ENCODE measurements at places on chromosomes 11 and 22.

DNA sequence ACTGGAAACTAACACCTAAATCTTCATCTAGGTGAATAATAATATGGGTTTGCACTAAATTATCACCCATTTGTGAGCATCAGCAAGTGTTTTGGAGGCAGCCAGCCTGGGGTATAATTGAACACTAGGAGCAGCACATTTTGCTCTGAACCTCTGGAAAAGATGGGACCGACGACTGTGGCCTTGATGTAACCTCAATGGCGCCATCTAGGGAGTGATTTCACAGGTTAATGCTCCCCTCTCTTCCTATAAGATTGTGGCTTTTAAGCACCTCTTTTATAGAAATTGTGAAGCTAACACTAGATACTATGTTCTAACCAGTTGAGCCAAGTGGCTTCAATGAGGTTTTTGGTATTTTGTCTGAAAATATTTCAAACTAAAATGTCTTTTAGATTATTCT is 203.7 kb downstream of the NELL1 start:
- peak; percentile 82 for DNase-seq

- DNase-seq, result no peak
These were observed 1053.8 kb downstream of the TBC1D22A start for GRCh38 chr22:47816121-47816862.

DNA sequence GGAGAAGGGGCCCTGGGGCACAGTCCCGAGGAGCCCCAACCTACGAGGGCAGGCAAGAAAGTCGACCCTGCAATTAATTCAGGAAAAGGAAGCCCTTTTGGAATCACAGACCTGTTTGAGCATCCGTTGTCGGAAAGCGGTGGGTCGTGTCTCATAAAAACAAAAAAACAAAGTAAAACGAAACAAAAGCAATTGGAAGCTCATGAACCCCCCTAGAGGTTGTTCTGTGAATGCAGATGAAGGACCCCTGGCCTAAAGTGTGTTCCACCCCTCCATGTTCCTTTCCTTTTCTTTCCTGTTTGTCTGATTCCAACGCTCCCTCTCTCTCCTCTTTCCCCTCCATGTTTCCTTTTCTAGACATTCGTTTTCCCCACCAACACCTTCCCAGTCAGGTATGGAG is 203.7 kb downstream of the GRIK4 start:
- DNase-seq, result no peak

DNA sequence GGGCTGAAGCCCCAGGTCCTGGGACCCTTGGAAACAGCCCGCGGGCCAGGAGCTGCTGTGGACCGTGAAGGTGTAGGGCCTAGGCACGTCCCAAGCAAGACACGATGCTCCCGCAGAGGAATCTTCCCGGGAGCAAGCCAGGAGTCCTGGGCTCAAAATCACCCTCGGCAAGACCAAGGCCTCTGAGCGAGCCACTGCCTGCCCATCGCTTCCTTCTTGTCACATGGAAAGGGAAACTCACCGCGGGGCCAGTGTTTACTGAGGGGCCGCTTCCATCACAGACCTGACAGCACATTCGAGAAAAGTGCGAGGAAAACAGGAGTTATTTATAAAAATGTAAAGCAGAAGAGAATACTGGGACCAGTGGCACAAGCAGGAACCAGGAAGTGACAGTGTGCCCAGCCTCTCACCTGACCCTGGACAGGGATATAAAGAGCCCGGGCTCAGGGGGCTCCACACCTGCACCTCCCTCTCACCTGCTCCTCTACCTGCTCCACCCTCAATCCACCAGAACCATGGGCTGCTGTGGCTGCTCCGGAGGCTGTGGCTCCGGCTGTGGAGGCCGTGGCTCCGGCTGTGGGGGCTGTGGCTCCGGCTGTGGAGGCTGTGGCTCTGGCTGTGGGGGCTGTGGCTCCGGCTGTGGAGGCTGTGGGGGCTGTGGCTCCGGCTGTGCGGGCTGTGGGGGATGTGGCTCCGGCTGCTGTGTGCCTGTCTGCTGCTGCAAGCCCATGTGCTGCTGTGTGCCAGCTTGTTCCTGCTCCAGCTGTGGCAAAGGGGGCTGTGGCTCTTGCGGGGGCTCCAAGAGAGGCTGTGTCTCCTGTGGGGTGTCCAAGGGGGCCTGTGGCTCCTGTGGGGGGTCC is at the start of gene KRTAP5-5:
TSS of gene KRTAP5-5 (plus strand) at position 450 of the 860 bp plus-strand sequence. CDS start at position 516, 66 bp downstream.
- no peak for DNase-seq

DNA sequence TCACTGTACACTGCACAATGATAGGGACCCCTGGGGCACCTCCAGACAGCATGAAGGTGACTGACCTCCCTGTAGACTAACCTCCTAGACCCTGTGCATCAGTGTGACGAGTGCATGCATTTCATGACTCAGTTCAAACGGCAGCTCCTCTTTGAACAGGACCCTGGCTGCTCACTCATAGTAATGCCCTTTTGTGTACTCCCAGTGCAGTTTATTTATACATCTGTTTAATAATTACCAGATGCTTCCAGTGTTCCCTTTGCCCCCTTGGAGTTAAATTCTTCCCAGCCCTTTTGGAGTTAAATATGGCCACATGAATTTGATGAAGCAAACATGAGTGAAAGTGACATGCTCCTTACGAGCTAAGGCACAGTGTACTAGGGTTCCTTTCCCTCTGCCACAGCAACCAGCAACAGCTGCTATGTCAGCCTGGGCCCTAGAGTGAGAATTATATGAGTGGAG is 72.4 kb downstream of the PANX1 start:
- DNase-seq, result no peak

All from NCI-H2081 (cell line).